Activated CD8-positive, alpha-beta memory T cell treated with anti-CD3 and anti-CD28 coated beads for 24 hours (primary cell): ENCODE measurements at places on chromosomes 5 and 9.

GRCh38 chr5:10894445-10895054 lies 133.5 kb upstream of the DAP start:
- DNase-seq: no peak

DNA sequence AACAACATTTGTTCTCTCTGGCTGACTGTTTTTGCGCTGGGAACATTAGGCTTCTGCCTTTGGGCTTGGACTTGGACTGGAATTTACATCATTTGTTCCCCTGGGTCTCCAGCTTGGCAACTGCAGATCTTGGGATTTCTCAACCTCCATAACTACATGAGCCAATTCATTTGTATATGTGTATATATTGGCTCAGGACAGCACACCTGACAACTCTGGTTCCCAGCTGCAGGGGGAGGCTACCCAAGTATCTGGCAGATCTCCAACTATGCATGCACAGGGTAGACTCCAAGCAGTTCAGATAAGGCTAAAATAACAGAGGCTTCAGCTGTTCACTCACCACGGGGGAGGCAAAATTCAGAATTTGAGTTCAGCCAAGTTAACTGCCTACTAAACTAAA lies 31.6 kb upstream of the F2RL1 start:
- DNase-seq: no peak

- DNase-seq: no peak
Measured at GRCh38 chr9:137278061-137278701, 655 bp downstream of the TOR4A start.

DNA sequence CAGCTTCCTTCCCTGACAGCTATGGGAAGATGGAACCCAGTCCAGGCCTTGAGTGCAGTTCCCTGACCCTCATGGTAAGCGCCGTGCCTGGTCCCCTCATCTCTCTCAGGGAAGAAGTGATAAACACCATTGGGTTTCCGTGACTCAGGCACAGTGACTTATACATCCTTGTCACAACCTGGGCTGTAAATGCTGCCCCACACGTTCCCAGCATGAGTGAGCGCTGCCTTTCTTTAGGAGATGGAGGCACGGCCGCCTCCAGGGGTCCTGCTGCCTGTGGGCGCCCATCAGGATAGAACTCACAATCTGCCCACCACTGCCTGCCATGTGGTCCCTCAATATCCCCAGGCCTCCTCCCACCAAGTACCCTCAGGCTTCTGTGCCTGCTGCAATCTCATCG lies 8.3 kb upstream of the NKD2 start:
- DNase-seq: no peak

GRCh38 chr5:126561908-126562307 lies 33.1 kb downstream of the ALDH7A1 start:
- no peak for DNase-seq

DNA sequence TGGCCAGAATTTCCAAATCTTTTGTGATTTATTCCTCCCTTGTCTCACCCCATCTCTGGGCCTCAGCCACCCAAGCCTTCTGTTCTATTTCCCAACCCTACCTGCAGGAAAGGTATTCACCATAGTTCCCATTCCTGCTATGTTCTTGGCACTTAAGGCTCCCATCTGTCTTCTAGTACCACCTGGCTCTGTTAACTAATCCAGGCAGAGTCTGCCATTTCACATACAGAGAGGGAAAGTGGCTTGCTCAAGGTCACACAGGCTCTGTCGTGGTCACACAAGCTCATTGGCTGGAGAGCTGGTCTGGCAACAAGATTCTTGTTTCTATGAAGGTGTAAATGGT lies 35.2 kb downstream of the COL27A1 start:
- DNase-seq: no peak

DNA sequence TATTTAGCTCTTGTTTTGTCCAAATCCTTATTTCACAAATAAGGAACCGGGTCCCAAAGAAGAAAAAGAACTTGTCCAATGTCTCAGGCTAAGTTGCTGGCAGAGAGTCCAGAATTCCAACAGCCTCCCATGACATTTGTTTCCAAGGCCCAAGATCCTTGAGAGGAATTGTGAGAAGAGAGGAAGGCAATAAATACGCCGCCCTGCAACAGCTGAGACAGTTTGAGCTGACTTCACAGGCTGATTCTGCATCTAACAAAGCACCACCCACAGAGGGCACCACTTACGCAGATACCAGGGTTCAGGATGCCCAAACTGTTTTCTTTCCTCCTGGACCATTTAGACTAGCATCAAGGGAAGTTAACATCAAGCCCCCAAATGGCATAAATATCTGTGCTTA lies 211.3 kb downstream of the FAM114A2 start:
- no peak for DNase-seq

DNA sequence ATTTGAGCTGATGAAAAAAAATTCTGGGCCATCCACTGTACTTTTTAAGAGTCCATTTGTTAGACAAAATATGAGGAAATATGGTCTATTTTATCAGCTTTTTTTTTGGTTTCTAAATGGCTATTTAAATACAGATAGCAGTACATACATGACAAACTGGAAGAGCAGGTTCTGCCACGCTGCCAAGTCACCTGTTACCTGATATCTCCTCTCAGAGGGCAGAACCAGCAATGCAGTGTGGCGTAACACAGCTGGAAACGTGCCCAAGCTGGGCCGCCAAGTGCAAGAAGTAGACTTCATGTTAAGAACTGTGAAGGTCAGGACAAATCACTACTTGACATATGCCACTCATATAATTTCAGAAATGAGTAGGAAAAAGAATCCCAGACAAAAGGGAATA lies 8.1 kb downstream of the MCIDAS start:
- DNase-seq: no peak

- DNase-seq: no peak
Measured at GRCh38 chr9:116027511-116027910, 126.1 kb upstream of the PAPPA start.

GRCh38 chr9:98380065-98380681 lies 124.7 kb upstream of the TBC1D2 start:
- DNase-seq: no peak

DNA sequence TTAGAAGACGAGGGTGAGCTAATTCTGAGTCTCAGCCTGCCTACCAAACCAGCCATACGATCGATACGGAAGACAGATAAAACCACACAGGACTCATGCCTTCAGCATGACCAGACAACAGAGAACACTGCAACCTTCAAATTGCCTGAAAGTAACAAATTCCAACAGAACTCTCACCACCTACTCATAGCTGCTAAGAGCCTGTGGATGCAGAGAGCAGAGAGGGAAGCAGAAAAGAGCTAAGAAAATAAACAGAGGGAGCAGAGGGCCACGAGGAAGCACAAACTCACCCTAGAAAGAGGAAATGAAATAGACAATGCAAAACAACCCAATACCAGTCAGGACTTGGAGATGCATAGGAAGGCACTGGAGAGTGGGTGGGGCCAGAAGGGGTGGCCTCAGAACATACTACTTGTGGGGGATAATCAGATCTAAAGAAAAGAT lies 86.7 kb upstream of the TAS2R1 start:
- no peak for DNase-seq

DNA sequence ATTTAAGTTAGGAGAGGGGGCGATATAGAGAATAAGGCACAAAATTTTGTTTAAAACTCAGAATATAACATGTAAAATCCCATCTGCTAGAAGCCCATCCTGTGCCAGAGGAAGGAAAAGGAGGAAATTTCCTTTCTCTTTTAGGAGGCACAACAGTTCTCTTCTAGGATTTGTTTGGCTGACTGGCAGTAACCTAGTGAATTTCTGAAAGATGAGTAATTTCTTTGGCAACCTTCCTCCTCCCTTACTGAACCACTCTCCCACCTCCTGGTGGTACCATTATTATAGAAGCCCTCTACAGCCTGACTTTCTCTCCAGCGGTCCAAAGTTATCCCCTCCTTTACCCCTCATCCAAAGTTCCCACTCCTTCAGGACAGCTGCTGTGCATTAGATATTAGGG lies 18.3 kb downstream of the MOCS2 start:
- DNase-seq: no peak

- no peak for DNase-seq
Measured at GRCh38 chr5:110361471-110361870, 365.0 kb downstream of the TMEM232 start.

- DNase-seq: no peak
Measured at GRCh38 chr5:105849701-105850100, 1821.0 kb downstream of the EFNA5 start.
